Germinal center (tissue), 1 donor: ENCODE measurements at places on chromosomes 7 and 10.

GRCh38 chr10:9608602-9609001, 1409.1 kb upstream of the CELF2 start:
- no peak for DNase-seq

- no peak for DNase-seq
Observed at GRCh38 chr7:151091988-151092387, 5.7 kb downstream of the AGAP3 start.

DNA sequence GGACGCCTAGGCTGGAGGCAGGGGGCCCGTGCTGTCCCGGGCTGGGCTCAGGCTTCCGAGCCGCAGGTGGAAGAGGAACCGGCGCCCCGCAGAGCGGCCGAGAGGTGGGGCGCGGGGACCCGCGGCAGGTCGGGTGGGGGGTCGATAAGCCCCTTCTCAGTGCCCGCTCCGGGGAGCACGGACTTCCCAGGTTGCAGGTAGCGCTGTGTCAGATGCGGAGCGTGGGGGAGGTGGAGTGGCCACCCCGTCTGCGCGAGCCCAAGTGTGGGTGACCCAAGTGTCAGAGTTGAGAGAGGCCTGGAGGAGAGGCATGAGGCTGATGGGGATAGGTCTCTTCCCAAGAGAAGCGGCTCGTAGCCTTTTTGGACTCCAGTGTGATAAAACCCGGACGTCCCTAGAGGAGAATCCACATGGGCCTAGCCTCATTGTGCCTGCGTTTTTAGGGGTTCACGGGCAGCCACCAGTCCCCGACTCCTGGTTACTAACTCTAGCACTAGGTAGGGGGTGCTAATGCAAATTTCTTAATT, 580 bp downstream of the EEPD1 start:
- peak; percentile 38 for DNase-seq

GRCh38 chr7:8109196-8110022, 140.8 kb downstream of the GLCCI1 start:
- DNase-seq: no peak

GRCh38 chr10:97517778-97518300, 19.1 kb downstream of the UBTD1 start:
- no peak for DNase-seq

DNA sequence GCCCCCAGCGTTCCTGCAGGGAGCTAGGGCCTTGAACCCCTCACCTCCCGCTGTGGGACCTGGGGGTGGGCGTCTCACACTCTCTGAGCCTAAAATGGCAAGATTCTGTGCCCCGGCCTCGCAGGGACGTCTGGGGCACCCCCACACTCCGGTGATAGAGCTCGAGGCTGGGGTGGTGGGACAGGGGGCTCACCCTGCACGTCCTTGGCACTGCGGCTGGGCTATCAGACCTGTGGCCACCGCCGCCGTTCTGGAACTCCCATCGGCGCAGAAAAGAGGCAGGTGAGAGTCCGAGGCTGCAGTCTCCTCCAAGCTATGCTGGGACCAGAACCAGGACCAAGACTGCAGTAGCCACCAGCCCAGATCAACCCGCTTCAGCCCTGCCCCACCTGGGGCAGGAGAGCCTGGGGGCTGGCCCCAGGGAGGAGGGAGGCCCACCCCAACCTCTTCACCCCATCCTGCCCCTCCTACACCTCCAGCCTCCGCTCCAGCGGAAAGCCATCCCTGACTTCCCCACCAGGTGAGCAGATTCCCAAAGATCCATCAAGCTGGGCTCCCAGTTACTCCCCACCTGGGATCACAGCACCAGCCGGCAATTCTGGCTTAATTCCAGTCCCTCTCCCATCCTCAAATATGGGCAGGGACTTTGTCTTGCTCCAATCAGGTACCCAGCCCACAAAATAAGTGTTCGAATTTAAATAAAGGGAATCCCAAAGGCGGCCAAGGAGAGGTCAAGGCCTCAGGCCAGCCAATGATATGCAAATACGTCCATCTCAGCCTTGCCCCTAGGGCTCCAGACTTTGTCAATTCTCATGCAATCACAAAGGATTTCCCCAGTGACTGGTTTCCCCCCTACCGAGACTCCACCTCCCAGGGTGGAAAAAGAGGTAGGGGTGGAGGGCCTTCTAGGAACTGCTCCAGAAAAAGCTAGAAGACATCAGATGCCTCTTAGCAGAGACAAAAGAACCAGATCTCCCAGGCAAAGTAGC, 16.4 kb downstream of the TNRC18 start:
- no peak for DNase-seq

GRCh38 chr10:75540357-75540966, 109.0 kb downstream of the LRMDA start:
- DNase-seq: no peak

GRCh38 chr10:131944412-131944811, 37.3 kb downstream of the BNIP3 start:
- no peak for DNase-seq

DNA sequence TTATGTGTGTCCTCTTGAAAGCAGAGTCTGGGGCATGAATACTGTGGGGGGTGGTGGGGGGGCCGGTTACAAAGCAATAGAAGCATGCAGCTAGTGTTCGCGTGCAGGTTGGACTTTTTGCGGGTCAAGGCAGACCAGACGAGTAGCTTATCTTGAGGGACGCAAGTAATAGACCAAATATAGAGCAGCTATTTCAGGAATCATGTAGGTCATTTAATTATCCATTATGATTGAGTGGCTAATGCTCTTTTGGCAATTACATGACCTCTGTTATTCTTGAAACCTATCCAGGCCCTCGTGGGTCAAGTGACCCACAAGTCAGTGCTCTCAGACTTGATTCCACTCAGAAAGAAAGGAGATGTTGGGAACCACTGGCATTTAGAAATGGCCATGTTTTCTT, 93.0 kb downstream of the BTRC start:
- DNase-seq: no peak

GRCh38 chr7:117555260-117555659, 75.4 kb downstream of the CFTR start:
- DNase-seq: no peak

- DNase-seq: peak; percentile 28
Observed at GRCh38 chr7:19665399-19666008, 43.3 kb downstream of the POLR1F start.

DNA sequence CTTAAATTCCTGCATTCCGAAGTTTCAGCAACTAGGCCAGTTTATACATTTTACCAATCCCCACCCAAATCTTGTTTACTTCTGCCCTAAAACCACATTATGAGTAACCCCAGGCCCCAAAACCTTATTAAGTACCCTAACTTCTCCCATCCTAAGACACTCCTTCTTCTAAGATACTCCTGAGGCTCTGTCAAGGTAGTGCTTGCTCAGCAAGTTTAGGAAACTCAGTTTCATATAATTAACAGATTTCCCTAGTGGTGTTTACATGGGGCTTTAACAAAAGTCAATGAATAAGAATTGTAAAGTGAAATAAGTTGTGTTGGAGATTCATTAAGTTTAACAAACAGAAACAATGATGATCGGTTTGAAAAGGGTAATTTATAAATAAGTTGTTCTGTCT, 77.8 kb downstream of the CPEB3 start:
- DNase-seq: no peak

GRCh38 chr7:12436896-12437535, 33.4 kb upstream of the VWDE start:
- no peak for DNase-seq

DNA sequence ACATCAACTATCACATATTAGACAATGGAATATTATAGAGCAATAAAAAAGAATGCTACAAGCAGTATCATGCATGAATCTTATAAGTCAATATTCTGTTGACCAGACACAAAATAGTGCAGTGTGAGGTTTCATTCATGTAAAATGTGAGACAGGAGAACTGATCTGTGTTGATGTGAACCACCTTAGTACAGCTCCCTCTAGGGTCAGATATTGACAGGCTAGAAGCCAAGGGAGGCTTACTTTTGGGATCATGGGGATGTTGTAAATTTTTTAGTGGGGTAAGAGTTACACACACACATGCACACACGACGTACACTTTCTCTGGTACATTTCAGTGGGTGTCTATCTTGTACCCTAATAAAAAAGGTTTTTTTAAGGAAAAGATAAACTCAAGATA, 231.6 kb upstream of the FOXK1 start:
- DNase-seq: no peak

DNA sequence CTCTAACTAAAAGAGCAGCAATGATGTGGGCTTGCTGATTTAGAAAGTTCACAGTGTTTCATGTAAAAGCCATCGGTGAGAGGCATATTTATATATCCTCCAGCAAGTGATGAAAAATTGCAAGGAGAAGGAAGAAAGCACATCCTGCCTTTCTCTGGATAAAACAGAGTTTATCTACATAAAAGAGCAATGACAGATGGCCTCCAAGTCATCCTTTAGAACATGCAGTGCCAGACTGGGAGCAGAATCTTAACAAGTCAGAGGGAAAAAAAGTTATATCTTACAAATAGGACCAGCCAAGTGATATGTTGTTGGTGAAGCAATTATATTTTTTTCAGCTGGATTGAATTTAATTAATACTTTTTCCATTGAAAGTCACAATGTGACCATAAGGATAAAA, 253.8 kb upstream of the MGMT start:
- DNase-seq: no peak

DNA sequence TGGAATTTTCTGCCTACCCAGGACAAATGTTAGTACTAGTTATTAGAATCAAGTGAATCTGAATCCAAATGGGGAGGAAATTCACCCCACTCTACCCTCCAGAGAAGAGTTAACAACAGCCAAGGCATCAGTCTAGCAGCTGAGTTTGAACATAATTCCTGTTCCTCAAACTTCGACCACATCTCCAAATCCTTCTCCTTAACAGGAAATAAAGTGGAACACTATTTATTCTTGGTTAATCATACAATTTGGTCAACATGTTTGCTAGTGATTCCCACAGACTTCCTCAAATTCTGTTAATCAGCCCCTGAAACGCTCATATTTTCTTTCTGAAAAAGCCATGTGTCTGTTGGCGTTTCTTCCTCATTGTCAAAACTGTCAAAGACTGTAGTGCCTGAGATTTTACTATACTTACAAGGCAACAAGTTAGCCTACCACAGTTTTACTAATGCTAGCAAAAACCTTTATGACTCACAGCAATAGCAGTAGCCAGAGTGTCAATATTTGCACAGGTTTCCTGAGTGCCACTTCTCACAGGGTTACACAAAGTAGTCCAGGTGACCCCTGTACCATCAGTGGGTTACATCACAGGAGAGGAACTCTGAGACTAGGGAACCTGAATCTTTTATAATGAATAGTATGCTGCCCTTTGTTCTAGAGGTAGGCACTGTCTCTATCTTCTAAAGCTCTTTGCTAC, 202.9 kb downstream of the GRM3 start:
- DNase-seq: no peak

- DNase-seq: no peak
Observed at GRCh38 chr10:63576501-63576900, 55.3 kb downstream of the REEP3 start.

- DNase-seq: peak; percentile 2
Observed at GRCh38 chr7:119197877-119198527, 973.5 kb downstream of the ANKRD7 start.

DNA sequence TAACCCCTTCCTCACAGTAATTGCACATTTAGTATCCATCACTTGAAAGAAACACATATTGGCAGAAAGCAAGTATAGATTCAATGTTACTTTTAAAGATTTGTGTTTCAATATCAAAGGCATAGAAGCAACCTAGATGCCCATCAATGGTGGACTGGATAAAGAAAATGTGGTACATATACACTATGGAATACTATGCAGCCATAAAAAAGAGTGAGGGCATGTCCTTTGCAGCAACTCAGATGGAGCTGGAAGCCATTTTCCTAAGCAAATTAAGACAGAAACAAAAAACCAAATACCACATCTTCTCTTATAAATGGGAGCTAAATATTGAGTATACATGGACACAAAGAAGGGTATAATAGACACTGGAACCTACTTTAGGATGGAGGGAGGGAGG, 3.6 kb downstream of the OR6V1 start:
- no peak for DNase-seq

DNA sequence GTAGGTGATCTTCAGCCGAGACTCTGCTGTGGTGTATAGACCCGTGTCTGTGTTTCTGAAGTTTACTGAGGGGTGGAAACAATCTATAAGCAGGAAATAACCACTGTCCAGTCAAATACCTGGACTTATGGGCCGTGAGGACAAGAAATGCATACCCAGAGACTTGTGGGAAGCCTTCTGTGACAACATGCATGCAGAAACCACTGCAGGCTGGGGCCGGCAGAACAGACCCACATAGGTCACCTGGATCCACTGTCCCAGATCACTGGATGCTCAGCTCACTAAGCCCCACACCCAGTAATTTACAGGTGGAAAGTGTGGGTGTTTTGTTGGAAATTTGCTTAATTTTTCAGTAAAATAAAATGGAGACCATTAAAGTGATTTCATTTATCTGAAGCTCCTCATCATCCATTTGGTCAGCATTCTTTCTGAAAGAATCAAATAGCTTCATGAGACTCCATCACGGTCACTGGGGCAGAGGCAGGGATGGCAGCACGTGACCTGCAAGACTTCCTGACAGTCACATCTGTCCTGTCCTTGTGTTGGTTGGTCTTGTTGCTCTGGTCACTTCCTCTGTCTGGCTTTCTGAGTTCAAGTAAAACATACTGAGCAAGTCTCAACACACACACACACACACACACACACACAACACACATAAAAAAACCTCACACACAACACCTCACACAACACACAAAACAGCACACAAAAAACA, 108.3 kb downstream of the TNS3 start:
- DNase-seq: no peak

- DNase-seq: no peak
Observed at GRCh38 chr10:28879875-28880682, 202.8 kb downstream of the BAMBI start.

GRCh38 chr7:22782616-22783232, 39.9 kb downstream of the TOMM7 start:
- DNase-seq: peak; percentile 83

DNA sequence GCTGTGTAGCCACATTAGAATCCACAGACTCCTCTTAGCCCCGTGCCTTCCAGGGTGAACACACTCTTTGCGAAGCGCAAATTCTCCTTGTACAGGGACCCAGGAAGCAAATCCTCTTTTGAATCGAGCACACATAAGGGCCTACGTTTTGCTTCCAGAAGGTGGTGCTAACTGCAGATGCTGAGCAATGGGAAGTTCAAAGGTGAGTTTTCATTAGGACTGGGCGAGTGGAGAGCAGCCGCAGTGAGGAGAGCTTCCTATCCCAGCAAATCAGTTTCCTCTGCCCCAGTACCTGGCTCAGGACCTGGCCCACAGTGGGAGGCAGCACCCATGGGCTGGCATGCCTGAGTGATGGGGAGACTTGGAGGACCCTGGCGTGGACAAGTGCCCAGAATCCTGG, 23.5 kb upstream of the GPR26 start:
- no peak for DNase-seq

- no peak for DNase-seq
Observed at GRCh38 chr10:132274986-132275385, 32.8 kb downstream of the STK32C start.

- DNase-seq: peak; percentile 52
Observed at GRCh38 chr7:127793582-127793981, 141.6 kb downstream of the SND1 start.

DNA sequence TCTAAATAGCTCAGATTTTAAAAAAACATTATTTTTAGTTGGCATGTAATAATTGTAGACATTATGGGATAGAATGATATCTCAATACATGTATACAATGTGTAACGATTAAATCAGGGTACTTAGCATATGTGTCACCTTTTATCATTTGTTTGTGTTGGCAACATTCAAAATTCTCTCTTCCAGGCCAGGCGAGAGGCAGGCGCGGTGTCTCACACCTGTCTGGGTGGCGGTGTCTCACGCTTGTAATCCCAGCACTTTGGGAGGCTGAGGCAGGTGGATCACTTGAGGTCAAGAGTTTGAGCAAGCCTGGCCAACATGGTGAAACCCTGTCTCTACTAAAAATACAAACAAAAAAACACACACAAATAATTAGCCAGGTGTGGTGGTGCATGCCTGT, 151.7 kb downstream of the RTKN2 start:
- no peak for DNase-seq

GRCh38 chr10:128612195-128612594, 486.0 kb upstream of the MKI67 start:
- DNase-seq: no peak
